ENCODE measurements at places on chromosomes 1 and 21.

DNA sequence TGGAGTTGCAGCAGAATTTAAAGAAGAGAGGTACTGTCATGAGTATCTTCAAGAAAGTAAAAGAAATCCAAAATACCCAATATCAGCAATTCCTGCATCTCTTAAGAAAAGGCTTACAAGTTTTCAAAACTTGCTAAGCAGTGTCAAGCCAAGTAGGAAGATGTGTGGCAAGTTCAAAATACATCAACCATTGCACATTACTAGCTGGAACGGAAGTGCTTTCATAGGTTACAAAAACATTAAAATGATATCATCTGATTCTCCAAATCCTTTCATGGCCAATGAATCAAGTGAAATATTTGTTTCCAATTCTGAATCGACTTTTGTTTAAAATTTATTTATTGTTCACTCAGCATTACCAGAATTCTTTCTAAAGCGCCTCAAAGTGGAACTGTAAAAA lies 5.7 kb upstream of the ABCA4 start:
- no peak for DNase-seq

DNA sequence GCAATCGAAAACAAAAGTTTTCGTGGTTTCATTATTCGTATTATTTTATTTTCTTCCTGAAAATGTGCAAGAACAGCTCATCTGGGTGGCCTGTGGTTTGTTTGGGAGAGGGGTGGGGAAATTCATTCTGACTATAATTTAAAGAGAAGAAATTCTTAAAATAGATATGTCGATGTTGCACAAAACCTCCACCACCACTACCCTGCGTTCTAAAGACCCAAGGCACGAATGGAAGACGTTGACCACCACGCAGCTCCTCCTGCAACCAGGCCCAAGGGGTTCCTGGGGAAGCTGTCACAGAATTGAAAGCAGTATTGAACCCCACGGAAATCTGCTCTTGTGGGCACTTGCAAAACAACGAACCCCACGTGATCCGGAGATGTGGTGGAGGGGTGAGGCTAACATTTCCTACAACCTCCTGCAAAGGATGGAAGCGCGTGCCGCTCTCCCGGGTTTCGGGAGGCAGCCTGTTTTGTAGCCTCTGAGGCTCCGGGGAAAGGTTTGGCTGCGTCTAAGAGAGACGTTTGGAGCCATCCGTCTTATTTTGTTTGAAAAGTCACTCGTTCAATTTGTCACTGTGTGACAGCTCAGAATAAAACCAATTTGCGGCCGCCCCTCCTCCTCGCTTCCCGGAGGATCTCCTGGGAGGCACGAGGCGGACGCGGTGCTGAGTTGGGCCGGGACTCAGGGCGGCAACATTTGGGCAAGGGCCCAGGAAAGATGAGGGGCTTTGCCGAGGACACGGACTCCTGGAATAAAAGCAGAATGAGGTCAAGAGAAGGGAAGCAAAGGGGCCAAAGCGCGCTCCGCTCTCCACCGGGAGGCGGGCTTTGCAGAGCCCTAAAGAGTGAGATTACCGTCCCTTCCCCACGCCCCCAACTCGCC lies 810 bp upstream of the HLX start:
- no peak for DNase-seq

DNA sequence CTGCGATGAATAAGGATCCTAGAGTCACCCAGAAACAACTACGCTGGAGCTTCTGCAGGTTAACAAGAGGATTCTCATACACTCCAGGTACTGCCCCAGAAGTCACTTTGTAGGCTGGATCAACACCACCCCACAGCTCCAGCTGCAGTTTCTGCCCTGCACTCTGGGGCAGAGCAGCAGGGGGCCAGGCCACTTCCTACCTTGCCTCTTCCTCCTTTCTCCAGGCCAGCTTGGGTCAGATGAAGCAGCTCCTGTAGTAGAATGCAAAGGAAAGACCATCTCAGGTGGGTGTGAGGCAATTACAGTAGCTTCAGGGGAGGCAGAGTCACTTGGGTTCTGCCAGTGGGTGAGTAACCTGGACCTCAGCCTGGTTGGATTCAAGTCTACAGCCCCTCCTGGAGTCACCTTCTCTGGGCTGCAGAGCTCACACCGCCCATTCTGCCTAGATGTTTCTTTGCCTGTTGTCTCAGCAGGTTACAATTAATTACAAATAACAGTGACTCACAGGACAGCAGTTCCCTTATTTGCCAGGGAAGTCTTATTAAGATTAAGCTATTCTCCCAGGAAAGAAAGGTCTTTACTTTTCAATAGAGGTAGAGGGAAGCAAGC lies 24.4 kb upstream of the BCAR3 start:
- DNase-seq = no peak

DNA sequence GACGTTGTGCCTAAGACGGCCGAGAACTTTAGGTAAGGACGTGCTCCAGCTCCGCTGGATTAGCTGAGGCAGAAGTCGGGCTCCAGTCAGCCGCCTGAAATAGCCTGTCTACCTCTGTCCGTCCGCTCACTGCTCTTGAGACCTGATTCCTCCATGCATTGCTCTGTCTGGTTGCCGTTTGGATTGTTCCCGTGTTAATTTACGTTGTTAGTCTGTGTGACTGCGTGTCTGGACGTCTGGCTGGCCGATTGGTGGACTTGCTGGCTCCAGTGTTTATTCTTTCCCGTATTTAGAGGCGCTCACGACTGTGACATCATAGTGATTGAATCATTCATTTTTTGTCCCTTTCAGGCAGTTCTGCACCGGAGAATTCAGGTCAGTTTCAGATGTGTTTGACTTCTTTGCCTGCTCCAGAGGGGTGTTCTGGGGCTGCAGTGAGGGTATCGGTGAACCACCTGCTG lies 684 bp downstream of the PPIH start:
- DNase-seq = peak; percentile 31

GRCh38 chr1:184588701-184589100 lies 166.0 kb downstream of the EDEM3 start:
- no peak for DNase-seq

DNA sequence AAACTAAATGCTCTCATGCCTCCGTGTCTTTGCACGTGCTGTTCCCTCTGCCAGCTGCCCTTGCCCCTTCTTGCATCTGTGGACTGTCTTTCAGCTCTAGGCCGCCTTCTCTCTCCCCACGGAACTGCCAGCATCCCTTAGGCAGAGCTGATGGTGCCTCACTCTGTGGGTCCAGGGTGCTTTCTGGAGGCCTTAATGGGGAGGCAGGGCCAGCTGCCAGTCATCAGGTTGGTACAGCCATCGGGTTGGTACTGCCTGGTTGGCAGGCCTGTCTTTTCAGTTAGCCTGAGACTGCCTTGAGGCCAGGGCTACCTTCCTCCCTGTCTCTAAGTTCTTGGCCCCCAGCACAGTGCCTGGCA lies 61.4 kb upstream of the TARBP1 start:
- DNase-seq = no peak

DNA sequence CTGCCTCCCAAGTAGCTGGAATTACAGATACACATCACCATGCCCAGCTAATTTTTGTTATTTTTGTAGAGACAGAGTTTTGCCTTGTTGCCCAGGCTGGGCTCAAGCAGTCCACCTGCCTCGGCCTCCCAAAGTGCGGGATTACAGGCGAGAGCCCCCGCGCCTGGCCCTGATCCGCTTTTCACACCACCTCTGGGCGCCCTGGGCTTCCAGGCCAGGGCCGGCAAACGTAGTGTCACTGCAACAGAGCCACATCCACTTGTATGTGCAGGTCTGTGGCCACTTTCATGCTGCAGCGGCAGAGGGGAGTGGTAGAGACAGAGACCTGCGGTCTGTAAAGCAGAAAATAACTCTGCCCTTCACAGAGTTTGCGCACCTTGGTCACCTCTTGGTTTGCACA lies 29.5 kb downstream of the RRP1B start:
- DNase-seq = no peak

- DNase-seq = no peak
These were observed 13.0 kb upstream of the SAMSN1 start for GRCh38 chr21:14559102-14559501.

- no peak for DNase-seq
These were observed 88.5 kb upstream of the TLR5 start for GRCh38 chr1:223231581-223231980.

- no peak for DNase-seq
These were observed 40.0 kb downstream of the TYW3 start for GRCh38 chr1:74772945-74773344.

DNA sequence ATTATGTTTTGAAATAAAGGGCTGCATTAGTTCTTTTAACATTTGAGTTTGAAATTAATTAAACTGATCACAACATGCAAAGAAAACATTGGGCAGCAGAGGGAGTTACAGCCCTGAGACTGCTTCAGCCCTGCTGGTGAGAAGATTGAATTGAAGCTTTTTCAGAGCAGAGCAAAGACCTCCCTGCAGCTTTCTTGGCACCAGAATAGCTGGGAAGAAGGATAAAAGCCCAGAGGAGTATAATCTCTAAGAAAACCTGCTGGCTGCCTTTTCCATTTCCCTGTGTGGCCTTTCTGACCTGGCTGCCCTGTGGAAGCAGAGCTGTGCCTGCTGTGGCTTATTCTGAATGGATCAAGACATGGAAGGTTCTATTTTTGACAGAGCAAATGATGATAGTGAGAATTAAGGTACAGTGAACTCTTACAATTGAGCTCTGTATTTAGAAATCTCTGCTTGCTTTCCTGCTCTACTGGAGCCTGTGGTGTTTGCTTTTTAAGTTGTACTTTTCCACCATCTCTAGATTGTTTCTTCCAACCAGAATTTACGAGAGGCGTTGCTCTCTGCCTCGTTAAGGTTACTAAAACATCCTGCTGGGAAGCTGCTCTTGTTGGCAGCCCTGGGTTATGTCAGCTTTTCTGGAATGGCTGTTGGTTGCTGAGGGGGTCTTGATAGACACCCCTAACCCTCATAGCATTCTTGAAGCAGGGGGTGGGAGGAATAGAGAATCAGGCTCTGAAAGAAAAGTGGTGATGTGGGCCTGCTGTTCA lies 9.9 kb downstream of the SNRPE start:
- peak; percentile 67 for DNase-seq

DNA sequence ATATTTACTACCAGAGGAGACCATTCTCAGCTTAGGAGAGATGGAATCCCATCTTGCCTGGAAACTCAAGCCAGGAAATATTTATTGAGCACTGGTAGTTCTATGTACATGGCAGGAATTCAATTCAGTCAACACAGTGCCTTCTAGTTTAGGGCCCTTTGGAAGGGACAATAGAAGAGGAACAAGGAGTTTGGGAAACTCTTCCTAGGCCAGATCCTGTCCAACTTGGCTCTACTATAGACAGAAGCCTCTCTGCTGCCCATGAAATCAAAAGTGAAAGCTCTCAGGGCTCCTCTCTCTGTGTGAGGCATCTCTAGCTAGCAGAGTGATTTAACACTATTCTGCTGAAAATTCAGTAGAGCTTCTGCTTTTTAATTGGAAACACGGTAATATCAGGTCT lies 244.6 kb upstream of the MAP1LC3C start:
- no peak for DNase-seq

GRCh38 chr1:160377585-160378206 lies 10.8 kb downstream of the NHLH1 start:
- peak; percentile 31 for DNase-seq

DNA sequence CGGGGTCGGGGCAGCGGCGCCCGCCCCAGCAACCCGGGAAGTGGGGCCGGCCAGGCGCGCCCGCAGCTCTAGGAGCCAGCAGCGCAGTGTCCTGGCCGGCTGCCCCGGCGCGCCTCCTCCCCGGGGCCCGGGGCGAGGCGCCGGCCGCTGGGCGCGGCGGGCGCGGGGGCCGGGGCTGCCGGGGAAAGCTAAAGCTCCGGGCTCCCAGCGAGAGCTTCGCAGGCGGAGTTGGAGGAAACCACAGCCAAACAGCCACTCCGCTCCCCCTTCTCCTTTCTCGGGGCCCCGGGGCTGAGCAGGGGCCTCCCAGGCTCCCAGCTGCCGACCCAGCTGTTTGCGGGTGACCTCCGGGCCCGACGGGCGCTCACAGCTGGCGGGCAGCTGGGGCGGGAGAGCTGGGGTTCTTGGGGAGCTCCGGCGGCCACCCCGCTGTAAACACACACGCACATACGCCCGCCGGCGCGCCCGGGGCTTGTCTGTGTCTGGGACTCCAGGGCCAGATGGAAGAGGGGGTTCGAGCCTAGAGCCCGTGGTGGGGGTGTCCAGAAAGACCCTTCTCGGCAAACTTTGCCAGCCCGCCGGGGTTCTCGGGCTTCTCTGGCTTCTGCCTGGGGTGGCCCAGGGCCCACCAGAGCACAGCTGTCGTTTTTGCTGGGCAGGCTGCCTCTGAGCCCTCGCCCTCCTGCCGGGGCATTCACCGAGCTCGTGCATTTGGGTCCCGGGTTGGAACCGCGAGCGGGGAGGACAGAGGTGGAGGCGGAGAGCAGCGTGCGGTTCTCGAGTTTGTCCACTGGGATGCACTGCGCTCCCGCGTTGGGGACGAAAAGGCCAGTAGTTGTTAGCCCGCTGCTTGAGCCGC lies 1.5 kb downstream of the AJAP1 start:
- peak; percentile 62 for DNase-seq

DNA sequence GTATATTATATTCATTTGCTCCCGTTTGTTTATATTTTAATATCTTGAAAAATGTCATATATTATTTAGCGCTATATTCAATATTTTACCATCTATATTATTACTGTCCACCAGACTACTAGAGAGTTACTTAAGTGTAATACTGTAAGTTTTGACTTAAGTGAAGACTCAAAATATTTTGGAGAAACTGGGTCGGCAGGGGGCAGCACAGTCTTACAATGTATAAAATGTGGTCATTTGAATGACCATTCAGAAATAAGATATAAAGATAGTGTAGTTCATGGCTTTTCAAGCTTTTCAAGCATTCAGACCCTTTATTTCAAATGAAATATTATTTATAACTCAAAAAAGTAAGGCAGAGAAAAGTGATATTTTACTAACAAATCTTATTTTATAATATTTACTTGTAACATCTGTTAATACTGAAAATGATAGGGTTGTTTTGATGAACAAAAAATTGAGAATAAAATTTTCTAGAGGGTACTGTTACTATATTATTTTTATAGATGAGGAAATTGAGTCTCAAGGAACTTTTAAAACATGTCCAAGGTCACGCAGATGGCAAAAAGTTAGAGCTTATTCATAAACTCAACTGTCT lies 89.0 kb upstream of the SERTAD4 start:
- peak; percentile 76 for DNase-seq

GRCh38 chr1:33298623-33299277 lies 22.1 kb downstream of the A3GALT2 start:
- peak; percentile 51 for DNase-seq

DNA sequence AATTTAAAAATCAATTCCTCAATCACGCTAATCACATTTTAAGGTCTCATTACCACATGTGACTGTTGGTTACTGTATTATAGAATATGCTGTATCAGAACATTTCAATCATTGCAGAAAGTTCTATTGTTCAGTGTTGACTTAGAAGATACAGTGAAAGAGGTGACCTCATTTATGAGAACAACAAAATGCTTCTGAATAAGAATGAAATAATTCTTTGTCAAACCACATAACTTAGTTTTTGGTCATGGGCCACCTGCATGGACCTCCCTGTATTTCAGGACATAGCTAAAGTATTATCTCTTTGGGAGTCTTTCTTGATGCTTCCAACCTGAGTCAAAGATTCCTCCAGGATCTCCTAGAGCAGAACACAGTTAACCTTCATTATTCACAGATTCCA lies 22.3 kb downstream of the MFSD2A start:
- DNase-seq = peak; percentile 11

- no peak for DNase-seq
These were observed 191.4 kb downstream of the AKT3 start for GRCh38 chr1:243658594-243659105.

Data from brain microvascular endothelial cell (primary cell).